ENCODE measurements at places on chromosomes 7 and 10.
A peak's percentile ranks its signal among the peaks of the same experiment; 100 is the strongest.

GRCh38 chr10:107952649-107953556 is 788.4 kb upstream of the SORCS1 start:
- no peak for DNase-seq

GRCh38 chr10:70921285-70921684 is 32.9 kb upstream of the PCBD1 start:
- no peak for DNase-seq

GRCh38 chr7:94973844-94974243 is 66.5 kb downstream of the PPP1R9A start:
- DNase-seq: no peak

GRCh38 chr10:84334811-84335210 is 6.4 kb downstream of the CCSER2 start:
- no peak for DNase-seq

DNA sequence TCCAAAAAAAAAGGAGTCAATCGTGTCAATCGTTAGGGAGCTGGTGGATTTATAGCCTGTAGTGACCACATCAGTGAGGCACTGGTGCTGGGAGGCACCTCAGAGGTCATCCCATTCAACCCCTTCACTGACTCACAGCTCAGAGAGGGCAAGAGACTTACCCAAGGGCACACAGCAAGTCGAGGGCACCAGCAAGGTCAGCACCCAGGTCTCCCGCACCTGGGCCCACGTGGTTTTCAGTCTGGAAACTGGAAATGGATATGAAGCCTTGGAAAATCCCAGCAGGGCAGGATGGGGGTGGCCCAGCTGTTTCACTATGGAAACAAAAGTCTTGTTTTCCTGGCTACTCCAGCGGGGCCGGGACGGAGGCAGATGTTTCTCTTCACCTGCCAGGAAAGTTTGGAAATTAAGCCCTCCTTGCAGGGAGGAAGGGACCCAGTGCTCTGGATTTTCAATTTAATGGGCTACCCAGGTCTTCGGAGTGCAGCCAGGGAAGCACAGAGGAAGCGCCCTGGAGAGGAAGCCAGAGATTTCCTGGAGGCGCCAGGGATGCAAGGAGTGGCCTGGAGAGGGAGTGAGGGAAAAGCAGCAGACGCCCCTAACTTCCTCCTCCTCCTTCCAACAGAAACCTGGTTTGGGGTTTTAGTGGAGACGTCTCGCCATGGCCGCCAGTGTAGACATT is 157.2 kb upstream of the TNRC18 start:
- DNase-seq: no peak

DNA sequence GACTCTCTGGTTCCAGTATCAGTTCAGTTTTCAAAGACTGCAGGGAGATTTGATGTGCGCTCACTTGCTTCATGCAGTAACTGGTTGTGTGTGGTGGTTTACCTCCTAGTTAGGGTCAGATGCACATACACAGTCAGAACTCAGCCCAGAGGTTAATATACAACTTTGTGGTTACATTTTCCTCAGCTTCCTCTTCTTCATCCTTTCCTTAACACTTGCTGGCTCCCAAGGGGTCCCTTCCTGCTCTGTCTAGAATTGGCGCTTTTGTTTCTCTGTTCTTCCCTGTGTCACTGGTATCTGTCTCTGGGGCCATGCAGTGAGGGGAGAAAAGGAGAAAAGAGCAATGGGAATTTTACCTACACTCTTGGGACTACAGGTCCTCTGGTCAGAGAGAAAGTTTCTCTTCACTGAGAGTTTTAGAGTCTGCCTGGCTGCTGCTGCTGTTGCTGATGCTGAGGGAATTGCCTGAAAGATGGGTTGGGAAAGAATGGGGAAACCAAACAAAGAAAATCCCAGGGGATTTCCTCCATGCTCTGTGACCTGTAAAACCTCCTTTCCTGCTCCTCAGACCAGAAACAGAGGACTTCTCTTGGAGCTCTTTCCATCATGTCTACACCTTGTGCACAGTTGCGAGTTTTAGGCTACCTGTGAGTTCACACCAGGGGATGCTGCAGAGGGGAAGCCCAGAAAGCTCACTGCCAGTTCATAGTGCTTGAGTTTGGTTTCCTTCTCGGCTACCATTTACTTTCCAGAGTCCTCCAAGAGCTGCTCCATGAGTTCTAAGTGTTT is 74.6 kb downstream of the WDFY4 start:
- no peak for DNase-seq

DNA sequence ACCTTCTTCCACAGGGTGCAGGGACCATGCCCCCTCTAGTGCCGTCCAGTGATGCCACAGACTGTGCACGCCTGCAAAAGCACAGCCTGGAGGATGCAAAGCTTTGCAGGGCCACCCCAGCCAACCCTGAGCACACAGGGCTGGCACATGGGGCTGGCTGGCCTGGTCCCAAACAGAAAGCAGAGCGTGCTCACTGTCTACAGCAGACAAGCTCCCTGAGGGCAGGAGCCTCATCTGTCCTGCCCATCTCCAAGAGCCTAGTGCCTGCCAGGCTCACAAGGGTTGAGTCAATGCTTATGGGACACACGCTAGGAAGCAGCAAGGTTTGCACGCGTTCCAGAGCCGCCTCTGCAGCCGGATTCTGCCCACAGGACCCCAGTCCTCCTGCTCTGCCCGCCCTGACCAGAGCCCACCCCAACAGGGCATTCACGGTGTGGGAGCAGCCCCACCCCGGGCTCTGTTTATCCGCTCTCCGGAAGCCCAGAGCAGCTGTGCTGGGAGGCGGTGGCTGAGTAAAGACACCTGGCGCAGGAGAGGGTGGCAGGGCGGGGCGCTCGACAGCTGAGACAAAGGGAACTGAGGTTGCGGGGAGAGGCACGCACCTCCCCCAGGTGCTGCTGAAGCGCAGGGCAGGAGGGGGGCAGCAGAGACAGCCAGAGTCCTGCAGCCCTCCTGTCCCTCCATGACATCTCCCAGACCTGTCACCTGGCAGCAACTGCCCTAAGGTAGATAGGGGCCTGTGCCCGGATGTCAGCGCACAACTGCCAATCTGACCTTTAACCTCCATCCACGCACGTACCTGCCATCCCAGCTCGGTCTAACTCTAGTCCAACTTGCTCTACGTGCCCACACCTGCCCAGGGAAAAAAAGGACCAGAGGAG is 4.3 kb downstream of the KCNH2 start:
- no peak for DNase-seq

- no peak for DNase-seq
Measured at GRCh38 chr7:116290740-116291139, 80.4 kb downstream of the TES start.

GRCh38 chr10:23379686-23380085 is 35.1 kb upstream of the C10orf67 start:
- DNase-seq: no peak

GRCh38 chr7:101725921-101726320 is 91.5 kb upstream of the CUX1 start:
- DNase-seq: no peak

- no peak for DNase-seq
Measured at GRCh38 chr10:102113956-102114857, 6.0 kb downstream of the LDB1 start.

- peak; percentile 45 for DNase-seq
Measured at GRCh38 chr7:111558991-111559390, 3.3 kb downstream of the IMMP2L start.

DNA sequence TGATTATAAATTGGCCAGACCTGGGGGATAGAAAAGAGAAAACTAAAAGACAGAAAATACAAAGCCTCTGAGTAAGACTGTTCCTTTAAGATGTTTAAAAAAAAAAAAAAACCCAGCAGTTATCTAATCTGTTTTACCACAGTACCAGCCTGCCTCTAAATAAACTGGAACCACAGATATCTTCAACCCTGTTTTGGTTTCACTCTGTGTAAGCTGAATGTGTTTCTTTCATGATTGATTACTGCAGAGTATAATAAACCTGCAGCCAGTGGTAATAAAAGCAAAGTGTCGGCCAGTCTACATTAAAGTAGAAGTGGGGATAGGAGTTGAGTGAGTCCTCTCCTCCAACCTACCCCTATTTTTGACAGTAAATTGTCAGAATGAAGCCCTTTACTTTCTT is 40.6 kb downstream of the MGAM2 start:
- no peak for DNase-seq

DNA sequence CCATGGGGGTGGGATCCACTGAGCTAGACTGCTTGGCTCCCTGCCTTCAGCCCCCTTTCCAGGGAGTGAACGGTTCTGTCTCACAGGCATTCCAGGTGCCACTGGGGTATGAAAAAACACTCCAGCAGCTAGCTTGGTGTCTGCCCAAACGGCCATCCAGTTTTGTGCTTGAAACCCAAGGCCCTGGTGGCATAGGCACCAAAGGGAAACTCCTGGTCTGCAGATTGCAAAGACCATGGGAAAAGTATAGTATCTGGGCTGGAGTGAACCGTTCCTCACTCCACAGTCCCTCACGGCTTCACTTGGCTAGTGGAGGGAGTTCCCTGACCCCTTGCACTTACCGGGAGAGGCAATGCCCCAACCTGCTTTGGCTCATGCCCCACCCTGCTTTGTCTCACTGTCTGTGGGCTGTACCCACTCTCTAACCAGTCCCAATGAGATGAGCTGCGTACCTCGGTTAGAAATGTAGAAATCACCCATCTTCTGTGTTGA is 62.7 kb downstream of the PPP1R9A start:
- DNase-seq: no peak

- no peak for DNase-seq
Measured at GRCh38 chr7:129616530-129616929, 5.0 kb downstream of the NRF1 start.

- DNase-seq: peak; percentile 18
Measured at GRCh38 chr7:90749774-90750173, 153.7 kb downstream of the CDK14 start.

DNA sequence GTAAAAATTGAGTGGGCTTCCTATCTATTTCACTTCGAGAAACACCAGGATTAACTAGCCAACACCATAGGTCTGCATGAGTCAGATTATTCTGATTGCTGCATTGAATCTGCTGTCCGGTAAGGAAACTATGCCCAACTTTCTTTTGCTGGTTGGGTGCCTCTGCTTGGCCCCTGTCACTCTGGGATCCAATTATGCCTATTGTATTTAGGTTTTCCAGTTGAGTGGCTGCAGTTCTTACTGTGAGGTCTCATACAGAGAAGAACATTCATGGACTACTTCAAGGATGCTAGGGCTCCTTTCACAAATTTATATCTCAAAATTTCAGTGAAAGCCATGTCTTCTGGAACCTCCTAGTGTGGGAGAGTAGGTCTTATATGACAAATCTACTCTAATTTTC is 215.1 kb upstream of the SORCS1 start:
- no peak for DNase-seq

- DNase-seq: no peak
Measured at GRCh38 chr10:66698069-66698468, 227.8 kb upstream of the LRRTM3 start.

- DNase-seq: no peak
Measured at GRCh38 chr7:31783221-31783620, 96.2 kb downstream of the PPP1R17 start.

GRCh38 chr10:33876584-33877400 is 542.3 kb upstream of the NRP1 start:
- no peak for DNase-seq

DNA sequence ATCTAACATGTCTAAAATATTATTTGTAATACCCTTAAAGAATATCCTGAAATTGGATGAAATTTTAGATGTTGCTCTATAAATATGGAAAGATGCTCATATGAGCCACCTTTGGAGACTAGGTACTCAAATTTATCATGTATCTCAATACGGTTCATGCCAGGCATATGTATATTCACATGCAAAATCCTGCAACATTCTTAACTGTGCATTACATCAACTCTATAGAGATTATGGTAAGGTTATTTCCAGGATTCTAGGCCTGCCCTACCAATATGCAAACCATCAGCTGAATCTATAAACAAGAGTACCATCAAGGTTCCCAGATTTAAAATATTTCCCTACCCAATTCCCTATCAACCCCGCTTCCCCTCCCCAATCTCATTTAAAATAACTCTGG is 27.5 kb downstream of the OSBPL3 start:
- DNase-seq: no peak

- DNase-seq: no peak
Measured at GRCh38 chr7:156692849-156693248, 52.3 kb downstream of the RNF32 start.

- no peak for DNase-seq
Measured at GRCh38 chr10:21976739-21977138, 26.8 kb downstream of the DNAJC1 start.

GRCh38 chr10:129970465-129971364 is 6.6 kb upstream of the EBF3 start:
- DNase-seq: no peak

- DNase-seq: no peak
Measured at GRCh38 chr10:44143556-44143955, 241.3 kb downstream of the CXCL12 start.

GRCh38 chr7:121271916-121272315 is 56.9 kb upstream of the WNT16 start:
- no peak for DNase-seq

DNA sequence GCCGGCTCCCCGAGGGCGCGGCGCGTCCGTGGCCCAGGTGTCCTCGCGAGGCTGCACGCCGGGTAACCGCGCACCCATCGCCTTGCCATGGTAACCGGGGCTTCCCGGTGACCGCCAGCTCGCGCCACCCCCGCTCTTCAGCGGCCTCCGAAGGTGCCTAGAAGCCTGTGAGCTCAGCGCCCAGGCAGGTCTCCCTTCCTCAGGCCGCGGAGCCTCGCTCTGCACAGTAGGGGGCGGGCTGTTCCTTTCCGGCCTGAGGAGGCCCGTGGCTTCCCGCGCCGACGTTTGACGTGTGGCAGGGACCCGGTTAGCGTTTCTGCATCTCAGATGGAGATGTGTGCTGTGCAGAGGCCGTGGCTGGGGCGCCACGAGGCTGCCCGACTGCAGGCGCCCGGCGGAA is 117.1 kb downstream of the DYNC2I1 start:
- DNase-seq: peak; percentile 34

GRCh38 chr10:1374511-1375345 is 318.5 kb downstream of the WDR37 start:
- DNase-seq: no peak

DNA sequence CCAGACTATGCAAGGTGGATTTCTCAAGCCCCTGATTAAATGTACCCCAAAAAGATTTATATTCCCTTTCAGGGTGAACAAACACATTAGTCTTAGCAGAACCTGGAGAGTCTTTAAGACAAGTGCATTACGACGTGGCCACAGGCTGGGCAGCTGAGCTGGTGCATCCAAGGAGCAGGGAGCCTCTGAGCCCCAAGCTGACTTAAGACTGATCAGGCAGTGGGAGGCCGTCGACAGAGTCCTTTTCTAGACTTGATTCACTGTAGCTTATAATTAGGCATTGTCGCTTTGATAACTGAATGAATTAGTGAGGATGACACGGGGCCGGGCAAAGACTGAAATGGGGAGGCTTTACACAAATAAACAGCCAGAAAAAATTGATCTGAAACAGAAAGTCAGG is 353.2 kb downstream of the GPAM start:
- DNase-seq: no peak

- DNase-seq: no peak
Measured at GRCh38 chr10:31116226-31116625, 84.6 kb upstream of the ZNF438 start.
